ENCODE measurements at places on chromosomes 2 and 18.

- no peak for DNase-seq
Measured at GRCh38 chr18:79720359-79720733, 40.7 kb downstream of the CTDP1 start.

GRCh38 chr2:43000242-43001054, 208.1 kb upstream of the HAAO start:
- DNase-seq: peak; percentile 95

- no peak for DNase-seq
Measured at GRCh38 chr2:143730953-143731260, 601.7 kb downstream of the ARHGAP15 start.

- no peak for DNase-seq
Measured at GRCh38 chr2:10930721-10931516, 19.2 kb downstream of the KCNF1 start.

DNA sequence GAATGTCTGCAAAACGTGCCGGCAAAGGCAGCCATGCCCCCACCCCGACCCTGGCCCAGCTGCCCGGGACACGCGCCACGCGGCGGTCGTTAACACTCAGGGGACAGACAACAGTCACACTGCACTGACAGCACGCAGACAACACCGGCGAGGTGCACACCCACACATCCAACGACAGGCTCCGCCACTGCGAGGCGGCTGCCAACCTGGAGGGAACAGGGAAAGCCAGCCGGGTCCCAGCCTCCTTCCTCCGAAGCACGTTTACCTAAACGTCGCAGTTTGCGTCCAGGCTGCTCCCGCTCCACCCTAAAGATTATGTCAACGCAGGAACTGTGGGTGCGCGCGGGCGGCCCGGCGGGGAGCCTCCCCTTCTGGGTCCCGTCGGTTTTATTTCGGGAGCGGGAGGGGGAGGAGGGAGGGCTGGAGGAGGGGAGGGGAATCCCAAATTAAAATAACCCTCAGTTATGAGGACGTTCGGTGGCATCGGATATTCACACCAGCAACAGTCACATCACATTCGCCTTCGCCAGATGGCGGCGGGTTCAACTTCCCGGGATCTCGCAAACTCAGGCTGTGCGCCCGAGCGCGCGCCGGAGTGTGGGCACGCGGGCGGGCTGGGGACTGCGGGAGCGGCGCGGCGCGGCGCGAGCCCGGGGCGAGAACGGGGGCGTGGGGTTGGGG, 644 bp downstream of the PTGR3 start:
- DNase-seq: peak; percentile 52

DNA sequence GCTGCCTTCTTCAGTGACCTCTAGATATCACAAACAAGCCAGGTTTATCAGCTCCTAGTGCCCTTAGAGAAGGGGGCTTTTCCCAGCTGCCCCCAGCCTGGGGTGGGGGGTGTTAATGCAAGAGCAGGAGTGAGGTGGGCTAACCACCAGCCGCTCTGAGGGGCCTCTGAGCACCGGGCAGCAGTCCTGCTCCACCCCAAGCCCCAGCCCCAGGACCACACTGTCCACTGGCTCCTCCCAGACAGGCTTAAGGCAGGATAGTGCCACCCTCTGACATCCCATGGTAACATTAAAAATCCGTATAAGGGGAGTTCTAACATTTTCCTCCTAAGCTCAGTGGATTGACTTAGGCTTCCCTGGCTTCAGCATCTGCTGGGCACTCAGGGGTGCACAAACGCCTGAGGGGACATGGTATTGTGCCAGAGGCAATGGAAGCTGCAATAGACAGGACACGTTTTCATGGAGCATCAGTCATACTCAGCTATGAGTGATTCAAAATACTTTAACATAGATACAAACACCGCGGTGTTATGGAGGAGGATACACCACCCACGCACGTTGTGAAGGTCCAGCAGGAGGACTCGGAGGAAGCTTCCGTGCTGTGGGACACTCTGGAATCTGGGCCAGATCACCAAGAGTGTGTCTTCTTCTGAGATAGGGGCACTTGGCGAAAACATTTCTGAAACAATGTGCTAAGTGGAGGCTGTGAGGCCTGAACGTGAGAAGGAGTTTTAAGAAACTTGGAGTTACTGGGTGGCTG, 112.7 kb upstream of the EPC2 start:
- no peak for DNase-seq

Measured in putamen (tissue), 1 donor.